ENCODE measurements at places on chromosomes 16 and 17.

GRCh38 chr16:23711785-23712184 lies 1.2 kb downstream of the ERN2 start:
- DNase-seq, result no peak

- DNase-seq, result no peak
Observed at GRCh38 chr17:82959242-82959930, 119.6 kb upstream of the ZNF750 start.

DNA sequence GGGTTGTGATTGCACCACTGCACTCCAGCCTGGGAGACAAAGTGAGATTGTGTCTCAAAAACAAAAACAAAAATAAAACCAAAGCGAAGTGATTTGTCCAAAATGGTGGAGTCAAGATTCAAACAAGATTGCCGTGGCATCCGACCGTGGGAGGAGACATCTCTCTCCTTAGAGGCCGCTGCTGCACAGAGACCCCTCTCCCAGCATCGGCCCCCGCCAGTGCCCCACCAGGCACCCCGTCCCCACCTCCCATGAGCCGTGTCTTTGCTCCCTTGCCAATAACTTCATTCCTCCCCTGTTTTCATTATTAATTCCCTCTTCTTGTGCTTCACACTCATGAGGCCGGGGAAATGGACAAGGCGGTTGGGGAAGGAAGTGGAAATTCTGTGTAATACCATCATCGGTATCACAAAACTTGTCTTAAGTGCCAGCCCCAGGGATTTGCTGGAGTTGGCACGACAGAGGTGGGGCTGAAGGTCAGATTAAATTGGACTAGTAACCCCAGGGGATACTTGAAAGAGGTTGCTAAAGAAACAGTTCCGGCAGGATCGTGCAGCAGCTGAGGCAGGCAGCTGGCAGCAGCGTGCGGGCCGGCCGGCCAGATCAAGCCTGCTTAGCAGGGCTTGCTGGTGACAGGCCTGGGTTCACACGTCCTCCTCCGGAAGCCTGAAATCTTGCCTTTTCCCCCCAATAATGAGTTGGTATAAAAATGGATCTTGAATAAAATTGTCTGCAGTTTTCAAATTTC lies 66.8 kb downstream of the RTN4RL1 start:
- DNase-seq, result no peak

- no peak for DNase-seq
Observed at GRCh38 chr16:10552281-10552680, 28.1 kb downstream of the EMP2 start.

GRCh38 chr16:74936902-74937560 lies 47.9 kb downstream of the WDR59 start:
- no peak for DNase-seq

DNA sequence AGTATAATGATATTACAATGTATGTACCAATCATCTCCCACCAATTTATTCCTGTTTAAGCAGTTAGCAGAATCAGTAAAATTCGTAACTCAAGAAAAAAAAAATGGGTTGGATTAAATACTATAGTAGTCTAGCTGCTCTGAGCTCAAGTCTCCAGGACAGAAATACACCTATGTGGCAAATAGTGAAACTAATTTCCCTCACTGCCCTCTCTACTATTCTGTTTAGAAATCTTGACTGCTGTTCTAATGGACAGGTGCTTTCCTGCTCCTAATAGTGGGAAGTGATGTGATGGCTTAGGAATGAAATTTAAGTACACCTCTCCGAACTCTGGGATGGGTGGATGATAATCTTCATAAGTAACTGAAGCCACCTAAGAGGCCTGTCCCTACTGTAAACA lies 175.7 kb downstream of the KCNJ2 start:
- no peak for DNase-seq

GRCh38 chr16:57226701-57227621 lies 18.1 kb upstream of the ARL2BP start:
- no peak for DNase-seq

- no peak for DNase-seq
Observed at GRCh38 chr17:4206962-4207361, 56.8 kb downstream of the ANKFY1 start.

DNA sequence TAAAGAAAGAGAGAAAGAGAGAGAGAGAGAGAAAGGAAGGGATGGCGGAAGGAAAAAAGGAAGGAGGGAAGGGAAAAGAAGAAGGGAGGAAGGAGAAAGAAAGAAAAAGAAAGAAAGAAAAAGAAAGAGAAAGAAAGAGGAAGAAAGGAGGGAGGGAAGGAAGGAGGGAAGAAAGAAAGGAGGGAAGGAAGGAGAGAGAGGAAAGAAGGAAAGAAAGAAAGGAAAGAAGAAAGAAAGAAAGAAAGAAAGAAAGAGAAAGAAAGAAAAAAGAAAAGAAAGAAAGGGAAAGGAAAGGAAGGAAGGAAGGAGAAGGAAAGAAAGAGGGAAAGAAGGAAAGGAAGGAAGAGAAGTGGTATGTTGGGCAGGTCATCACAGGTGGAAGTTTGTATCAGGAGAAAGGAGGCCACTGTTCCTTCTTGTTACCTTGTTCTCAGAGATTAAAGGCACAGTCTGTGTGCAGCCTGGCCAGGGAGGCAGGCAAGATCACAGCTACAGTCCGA lies 19.3 kb downstream of the SLC35G3 start:
- DNase-seq, result no peak

DNA sequence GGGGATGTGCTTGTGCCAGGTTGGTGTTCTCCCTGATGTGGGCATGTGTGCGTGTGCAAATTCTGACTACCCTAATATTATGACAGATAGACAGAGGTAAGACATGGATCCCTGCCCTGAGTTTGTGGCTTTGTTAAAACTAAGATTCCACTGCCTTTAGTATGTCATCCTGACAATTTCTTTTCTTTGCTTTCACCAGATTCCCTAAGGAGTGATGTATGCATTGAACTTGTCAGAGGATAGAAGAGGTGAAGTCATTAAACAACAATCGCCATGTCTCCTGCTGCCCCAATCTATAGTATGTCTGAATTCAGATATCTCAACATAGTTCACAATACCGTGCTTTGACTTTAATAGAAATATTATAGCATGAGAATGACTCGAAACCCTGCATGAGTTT lies 137.1 kb upstream of the ELAC2 start:
- DNase-seq, result no peak

- DNase-seq, result no peak
Observed at GRCh38 chr17:37100231-37100630, 151.5 kb downstream of the AATF start.

Measured in cerebellar nuclear complex (tissue), 1 donor.